Stimulated activated CD4-positive, alpha-beta T cell treated with anti-CD3 and anti-CD28 coated beads, Interleukin-2, amount 100 ng/mL, for 4 hours (primary cell): ENCODE measurements at places on chromosomes 6 and 20.

- DNase-seq = peak; percentile 26
Measured at GRCh38 chr20:62370115-62370806, 3.1 kb upstream of the LAMA5 start.

- no peak for DNase-seq
Measured at GRCh38 chr6:34919651-34920050, 30.6 kb downstream of the ANKS1A start.

GRCh38 chr6:36028877-36029324, 1.3 kb downstream of the MAPK14 start:
- peak; percentile 66 for DNase-seq

DNA sequence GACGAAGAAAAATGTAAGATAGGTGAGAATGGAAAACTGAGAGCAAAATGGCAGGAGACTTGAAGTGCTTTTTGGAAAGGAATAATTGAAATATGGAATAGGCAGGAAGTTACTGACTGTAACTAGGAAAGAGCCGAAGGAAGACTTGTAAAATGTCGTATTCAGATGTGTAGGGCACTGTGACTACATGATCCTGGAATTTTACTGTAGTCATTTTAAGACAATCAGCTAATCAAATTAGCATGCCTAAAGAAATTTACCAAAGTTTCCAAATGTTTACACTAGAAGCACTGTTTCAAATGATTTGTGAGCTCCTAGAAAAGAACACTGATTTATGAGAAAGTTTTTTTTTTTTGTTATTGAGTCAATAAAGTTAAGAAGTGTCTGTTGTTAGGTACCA, 21.2 kb upstream of the ADIG start:
- no peak for DNase-seq

DNA sequence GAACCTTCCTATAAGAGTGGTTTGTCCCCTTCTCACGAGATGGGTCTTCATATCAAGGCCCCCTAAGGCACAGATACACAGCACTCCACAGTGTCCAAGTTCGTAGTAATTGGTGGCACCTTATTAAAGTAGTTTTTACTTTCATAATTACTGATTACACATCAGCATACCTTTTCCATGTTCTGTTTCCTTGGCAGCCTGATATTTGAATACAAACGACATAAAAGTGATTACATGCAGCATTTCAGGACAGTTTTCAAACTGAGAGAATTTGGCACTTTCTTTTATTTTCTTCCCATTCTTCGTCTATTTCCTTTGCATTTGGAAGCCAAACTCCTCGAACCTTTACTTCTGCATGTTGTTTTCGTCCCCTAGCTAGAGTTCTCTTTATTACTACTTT, 139.7 kb downstream of the MTHFD1L start:
- no peak for DNase-seq

DNA sequence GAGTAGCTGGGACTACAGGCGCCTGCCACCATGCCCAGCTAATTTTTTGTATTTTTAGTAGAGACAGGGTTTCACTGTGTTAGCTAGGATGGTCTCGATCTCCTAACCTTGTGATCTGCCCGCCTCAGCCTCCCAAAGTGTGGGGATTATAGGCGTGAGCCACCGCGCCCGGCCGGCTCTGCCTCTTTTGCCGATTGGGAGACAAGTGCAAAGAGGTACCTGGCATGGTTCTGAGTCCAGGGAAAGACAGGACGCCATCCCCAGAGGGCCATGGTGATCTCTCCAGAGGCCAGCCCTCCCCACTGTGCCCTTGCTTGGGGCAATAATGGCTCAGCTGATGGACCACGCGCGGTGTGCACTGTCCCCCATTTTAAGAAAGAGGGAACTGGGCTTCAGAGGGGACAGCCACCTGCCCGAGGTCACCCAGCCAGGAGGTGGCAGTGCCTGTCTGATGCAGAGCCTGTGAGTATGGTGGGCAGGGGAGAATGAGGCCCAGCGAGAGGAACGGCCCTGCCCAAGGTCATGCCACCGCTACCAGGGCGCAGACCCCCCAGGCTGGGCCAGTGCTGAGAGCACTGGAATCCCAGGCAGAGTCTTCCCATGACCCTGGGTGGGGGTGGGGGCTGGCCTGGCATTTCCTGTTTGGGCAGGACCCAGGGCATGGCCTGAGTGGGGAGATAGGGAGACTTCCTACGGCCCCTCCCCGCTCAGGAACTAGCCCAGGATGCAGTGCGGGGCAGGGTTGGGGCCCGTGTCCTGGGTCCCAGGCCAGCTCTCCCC, 61.0 kb downstream of the SNAI1 start:
- no peak for DNase-seq

DNA sequence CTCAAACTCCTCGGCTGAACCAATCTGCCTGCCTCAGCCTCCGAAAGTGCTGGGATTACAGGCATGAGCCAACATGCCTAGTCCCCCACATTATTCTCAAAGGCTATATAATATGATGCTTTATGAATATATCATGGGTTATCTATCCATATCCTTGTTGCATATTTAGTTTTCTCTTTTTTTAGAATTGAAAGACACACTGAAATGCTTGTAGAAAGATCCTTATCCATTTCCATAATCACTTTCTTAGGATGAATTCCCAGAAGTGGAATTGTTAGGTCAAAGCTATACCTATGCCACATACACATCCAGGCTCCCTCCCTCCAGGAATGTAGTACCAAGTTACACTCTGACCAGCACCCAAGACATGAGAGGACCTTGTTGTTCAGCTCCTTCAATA, 2.5 kb upstream of the ARFGEF3 start:
- DNase-seq = no peak

- no peak for DNase-seq
Measured at GRCh38 chr6:48098923-48099322, 12.1 kb downstream of the PTCHD4 start.

- no peak for DNase-seq
Measured at GRCh38 chr20:10902576-10903282, 228.9 kb upstream of the JAG1 start.

GRCh38 chr20:12821249-12821648, 187.5 kb upstream of the SPTLC3 start:
- DNase-seq = no peak

DNA sequence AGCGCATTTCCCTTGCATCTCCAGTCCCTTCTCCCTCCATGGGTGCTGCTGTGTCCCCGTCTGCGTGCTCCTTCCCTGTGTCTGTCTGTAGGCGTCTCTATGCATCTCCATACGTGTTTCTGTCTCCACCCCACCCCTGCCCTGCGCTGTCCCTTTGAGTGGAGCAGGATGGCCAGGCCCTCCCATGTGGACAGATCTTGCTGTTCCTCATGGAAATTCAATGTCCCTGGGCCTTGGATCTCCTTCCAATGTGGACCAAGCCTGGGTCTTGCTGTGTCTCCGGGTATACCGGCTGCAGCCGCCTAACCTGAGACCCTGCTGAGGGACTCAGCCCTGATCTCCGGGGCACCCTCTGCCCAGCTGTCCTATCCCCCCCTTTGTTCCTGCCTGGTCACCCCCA, 172.7 kb downstream of the BMP7 start:
- DNase-seq = no peak

GRCh38 chr6:105320765-105321164, 82.1 kb downstream of the PREP start:
- DNase-seq = no peak

- DNase-seq = no peak
Measured at GRCh38 chr6:139979021-139979725, 604.7 kb upstream of the CITED2 start.

GRCh38 chr20:48060841-48061720, 275.8 kb upstream of the SULF2 start:
- no peak for DNase-seq

GRCh38 chr20:18721551-18722115, 92.0 kb upstream of the SCP2D1 start:
- no peak for DNase-seq

DNA sequence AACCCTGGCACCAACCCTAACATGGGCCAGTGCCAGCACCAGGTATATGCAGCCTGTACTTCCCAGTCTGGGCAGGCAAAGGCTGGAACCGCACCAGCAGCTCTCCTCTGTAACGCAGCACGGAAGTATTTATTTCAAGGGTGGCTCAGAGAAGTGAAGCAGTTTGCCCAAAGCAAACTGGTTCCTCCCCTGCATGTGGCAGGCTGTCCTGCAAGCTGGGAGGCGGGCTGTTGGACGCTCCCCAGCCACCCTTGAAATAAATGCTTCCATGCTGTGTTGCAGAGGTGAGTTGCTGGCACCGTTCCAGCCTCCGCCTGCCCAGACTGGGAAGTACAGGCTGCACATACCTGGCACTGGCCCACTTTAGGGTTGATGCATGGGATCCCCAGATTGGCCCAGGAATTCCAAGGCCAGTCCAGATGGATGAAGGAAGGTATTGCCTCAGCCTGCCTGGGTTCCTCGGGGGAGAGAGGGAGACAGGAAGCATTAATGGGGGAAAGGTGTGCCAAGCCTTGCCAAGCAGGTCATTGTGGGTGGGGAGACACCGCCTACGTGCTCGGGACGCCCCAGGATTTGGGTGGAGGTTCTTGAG, 49.8 kb downstream of the PPARD start:
- DNase-seq = no peak

GRCh38 chr6:22072949-22073348, 223.9 kb downstream of the PRL start:
- no peak for DNase-seq

DNA sequence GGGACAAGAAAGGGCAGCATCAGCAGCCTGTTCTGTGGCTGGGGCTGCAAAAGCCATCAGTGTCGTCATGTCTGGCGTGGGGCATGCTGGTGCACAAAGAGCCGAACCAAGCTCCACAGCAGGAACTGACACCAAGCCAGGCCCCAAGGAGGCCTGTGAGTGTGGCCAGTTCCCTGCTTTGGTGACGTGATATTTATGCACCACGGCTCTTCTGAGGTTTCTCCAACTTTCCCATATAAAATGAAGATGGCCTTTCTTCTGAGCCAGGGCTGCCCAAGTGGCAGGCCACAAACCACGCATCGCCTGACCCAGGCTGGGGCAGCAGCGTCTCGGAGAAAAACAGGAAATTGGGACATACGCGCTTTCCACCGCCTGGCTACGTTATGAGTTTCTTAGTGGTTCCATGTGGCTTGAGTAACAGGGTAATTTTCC, 109.9 kb downstream of the RIN2 start:
- DNase-seq = no peak

DNA sequence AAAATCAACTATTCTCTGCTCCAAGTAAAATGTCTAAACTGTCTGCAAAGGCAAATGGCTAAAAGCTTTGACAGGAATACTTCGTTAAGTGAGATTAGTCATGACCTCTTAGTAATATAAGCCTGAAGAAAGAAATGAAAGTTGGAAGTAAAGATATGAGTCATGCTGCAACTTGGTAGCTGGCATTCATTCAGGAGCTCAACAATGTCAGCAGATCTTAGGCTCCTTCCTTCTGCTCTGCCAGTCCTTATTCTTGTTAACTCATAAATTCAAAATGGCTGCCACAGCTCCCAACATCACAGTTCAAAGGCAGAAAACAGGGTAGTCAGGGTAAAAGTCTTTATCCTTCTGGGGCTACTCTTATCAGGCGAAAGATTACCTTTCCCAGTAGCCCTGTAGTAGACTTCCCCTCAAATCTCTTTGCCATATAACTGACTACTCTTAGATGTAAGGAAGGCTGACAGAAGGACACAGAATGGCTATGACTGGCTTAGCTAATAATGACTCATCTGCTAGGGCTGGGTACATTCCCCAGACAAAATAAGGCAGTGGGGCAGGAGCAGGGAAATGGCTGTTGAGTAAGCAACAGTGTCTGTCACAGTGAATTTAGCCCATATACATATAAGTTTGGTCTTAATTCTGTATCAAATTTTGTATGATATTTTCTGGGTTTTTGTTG, 24.4 kb upstream of the C6orf62 start:
- DNase-seq = no peak

DNA sequence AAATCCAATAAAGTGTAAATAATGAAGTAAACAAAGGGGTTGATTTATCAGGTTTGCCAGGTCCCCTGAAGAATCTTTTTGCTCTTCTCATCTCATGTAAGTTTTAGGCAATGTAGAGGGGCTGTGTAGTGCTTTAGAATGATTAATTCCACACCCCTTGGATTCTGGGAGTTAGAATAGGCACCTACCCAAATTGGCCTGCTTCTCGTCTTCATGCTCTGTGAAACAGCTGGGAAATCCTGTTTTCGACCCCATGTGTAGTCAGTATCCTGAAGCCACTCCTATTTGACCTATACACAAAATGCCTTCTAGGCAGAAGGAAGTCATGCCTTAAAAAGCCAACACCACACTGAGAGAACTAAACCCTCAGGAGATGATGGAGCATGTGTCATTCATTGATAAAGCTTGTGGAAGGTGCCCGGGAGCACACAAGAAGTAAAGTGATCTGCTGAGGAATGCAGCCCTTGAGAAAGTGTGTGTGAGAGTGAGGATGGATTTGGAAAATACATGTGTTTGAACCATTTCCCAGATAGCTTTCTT, 170.9 kb downstream of the KLHL32 start:
- DNase-seq = no peak

GRCh38 chr20:59064214-59064722, 21.7 kb upstream of the PRELID3B start:
- no peak for DNase-seq

- DNase-seq = no peak
Measured at GRCh38 chr6:123509112-123509511, 127.6 kb downstream of the TRDN start.

- DNase-seq = no peak
Measured at GRCh38 chr20:63081831-63082230, 75.1 kb upstream of the BHLHE23 start.

- DNase-seq = no peak
Measured at GRCh38 chr20:53737396-53738038, 143.9 kb upstream of the ZNF217 start.

GRCh38 chr6:169804427-169804826, 53.0 kb downstream of the ERMARD start:
- DNase-seq = no peak

- no peak for DNase-seq
Measured at GRCh38 chr6:44646355-44646754, 258.8 kb downstream of the CDC5L start.

GRCh38 chr6:27112974-27113373, 134.5 kb upstream of the PRSS16 start:
- no peak for DNase-seq

DNA sequence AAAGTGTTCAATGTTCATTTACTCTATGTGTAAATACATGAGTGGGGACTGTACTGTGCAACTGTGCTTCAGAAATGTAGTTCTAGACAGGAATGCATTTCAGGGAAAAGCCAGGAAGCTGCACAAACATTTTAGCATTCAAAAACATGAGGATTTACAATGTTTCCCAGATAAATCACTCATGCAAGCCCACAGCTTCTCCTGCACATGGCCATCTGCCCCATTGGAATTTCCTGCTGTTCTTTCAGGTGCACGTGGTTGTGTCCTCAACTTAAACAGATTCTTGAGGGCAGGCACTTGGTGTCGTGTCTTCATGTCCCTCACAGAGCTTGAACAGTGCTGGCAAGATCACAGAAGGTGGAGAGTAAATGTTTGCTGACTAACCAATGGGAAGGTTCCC, 101.5 kb downstream of the UNC5CL start:
- no peak for DNase-seq
